Activated CD8-positive, alpha-beta memory T cell treated with anti-CD3 and anti-CD28 coated beads for 24 hours (primary cell): ENCODE measurements at places on chromosomes 7 and 10.

GRCh38 chr10:61024151-61024855 lies 80.3 kb upstream of the RHOBTB1 start:
- no peak for DNase-seq

DNA sequence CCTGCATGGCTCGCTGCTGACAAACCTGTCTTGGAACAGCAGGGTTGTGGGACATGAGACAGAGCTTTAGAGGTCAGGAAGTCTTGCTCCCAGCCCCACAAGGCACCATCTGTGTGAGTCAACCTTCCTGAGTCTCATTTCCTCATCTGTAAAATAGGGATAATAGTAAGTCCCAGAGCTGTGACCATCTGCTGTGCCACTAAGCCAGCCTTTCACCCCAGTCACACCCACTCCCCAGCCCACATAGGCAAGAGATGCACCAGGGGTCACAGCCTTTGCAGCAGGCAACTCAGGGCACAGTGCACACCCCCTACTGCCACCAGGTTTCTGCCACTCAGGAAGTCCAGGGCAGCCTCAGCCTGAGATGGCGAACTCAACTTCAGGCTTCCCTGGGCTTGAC lies 29.4 kb upstream of the CDH23 start:
- no peak for DNase-seq

GRCh38 chr10:126908225-126908624 lies 3.0 kb downstream of the DOCK1 start:
- no peak for DNase-seq

GRCh38 chr10:132858121-132859081 lies 72.5 kb upstream of the NKX6-2 start:
- no peak for DNase-seq

DNA sequence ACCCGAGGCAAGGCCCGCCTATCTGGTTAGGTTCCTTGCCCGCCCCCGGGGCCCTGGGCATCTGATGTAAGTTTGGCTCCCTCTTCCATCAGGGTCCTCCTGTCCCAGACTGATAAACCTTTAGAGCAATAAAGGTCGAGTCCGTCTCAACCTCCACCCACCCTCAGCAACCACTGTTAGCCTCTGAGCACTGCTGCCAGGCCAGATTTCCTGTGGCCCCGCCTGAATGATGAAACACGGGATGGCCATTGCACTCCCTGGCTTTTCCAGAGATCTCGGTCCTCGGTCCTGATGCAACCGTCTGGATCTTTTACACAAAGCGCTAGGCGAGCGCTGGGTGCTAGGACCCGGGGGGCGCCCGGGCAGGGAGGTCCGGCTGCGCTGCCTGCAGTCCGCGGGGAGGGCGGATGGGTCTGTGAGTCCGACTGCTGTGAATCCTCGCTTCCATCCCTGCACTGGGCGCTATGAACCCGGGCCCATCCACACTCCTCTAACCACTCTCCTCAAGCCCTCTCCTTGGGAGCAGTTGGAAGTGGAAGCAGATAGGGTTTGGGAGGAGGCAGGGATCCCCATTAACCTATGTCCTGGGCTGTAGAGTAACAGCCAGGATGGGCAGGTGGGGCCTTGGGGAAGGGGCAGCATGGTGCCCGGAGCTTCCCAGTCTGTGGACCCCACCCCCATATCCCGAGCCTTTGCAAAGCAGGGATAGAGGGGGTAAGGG lies 875 bp upstream of the DDIT4 start:
- DNase-seq = peak; percentile 82

DNA sequence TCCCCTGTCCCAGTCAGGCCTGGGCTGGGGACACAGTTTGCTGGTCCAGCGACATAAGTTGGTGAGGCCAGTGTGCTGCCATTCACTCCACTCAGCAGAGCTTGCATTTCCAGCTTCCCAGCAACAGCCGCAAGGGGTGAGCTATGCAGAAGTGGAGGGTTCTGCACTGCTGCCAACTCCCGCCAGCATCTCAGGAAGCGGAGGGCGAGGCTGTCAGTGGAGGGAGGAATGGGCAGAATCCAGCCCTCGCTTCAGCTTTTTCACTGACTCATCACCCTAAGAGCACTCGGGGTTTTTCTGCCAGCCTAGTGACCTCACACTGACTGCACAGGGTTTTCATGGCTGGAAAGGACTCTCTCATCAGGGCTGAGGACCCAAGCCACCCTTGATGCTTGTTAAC lies 625.1 kb upstream of the MKI67 start:
- DNase-seq = no peak

DNA sequence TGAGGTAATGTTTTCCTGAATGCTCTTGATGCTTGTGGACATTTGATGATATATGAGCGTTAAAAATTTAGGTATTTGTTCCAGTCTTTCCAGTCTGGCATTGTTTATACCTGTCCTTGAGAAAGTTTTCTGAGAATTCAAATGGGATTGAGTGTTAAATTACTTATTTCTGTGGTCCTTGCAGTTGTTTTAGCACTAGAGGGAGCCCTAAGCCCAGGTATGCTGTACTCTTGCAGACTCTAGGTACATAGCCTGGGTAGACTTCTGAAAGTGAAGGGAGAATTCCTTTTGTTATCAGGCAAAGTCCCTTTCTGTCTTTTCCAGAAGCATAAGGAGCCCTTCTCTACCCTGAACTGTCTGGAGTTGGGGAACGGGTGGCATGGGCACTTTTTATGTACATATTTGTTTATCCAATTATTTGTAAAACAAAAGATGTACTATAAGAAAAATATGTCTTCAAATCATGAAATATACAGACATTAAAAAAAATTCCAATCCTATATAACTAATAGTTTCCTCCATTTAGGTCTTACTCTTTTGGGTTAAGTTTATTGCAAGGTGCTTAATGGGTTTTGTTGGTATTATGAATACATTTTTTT lies 262.1 kb downstream of the ATRNL1 start:
- no peak for DNase-seq

DNA sequence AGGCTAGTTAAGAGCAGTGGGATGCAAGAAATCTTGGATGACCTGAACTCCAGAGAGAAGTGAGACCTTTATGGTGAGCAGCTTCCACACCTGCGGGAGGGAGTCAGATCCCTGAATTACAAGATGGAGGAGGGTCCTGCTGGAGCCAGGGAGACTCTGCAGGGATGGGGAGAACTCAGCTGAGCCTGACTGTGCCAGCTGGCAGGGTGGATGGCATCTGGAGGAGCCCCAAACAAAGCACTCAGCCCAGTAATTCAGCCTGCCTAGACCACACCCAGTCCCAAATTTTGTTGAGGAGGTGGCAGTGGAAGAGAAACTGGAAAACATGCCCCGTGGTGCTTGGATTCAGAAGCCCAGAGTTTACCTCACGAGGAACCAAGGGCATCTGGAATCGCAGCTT lies 208.2 kb downstream of the WDR11 start:
- DNase-seq = no peak

DNA sequence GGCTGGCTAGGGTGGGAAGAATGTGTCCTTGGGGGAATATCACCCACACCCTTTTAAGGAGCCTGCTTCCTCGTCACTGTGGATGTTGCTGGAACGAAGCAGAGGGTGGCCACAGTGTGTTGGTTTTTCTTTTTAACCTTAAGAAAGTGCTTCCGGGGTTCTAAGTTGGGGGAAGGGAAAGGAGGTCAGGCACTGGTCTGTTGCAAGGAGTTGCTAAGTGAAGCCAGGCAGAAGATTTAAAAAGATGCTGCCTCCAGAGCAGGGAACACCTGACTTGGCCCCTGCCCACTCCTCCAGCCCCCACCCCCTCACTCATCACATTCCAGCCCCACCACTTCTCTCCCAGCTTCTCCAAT lies 213.1 kb downstream of the EMX2 start:
- no peak for DNase-seq

DNA sequence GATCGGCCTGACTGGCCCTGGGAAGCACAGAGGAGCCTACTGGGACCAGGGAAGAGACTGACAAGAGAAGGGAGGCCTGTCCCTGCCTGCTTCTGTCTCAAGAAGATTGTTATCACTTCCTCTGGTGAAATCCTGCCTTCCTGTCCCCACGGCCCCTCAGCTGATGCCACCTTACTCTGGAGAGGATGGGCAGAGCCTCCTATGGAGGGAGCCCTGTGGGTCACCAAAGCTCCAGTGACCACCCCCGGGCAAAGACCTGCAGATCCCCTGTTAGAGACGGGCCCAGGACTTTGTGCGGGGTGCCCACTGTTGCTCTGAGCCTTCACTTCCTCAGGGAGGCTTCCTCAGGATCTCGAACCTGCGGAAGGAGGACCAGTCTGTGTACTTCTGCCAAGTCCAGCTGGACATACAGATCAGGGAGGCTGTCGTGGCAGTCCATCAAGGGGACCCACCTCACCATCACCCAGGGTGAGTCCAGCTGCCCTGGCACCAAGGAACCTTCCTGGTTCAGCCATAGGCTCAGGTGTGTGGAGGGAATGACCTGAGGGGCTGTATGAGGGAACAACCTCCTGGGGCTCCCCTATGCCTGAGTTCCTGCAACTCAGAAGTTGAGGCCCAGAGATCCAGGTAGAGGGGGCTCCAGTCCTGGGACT lies 1.4 kb upstream of the PILRB start:
- DNase-seq = no peak

DNA sequence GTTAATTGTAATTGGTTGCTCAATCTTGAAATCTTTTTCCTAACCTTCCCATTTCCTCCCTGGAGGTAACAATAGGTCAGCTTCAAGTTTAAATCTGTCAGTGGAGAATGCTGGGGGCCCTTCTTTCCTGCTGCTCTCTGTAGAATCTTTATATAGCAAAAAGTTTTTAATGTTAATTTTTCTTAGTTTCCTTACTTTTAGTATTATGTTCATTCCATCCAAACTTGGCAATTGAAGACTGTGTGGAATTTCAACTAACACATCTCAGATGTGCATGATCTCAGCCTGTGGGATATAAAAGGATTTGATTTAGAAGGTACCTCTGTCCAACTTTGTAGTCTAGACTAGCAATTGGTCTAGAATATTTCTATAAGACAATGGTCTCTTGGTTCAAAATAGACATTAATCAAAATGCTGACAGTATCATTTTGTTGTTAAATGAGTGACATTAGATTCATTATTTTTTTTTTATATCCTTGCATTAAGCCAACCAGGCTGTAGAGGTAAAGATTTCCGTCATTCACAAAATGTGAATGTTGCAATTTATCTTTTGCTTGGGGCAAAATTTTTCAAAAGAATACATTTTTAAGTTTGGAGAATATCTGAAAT lies 100.4 kb upstream of the SEMA3A start:
- no peak for DNase-seq

GRCh38 chr10:35819736-35820135 lies 177.6 kb upstream of the FZD8 start:
- DNase-seq = no peak

DNA sequence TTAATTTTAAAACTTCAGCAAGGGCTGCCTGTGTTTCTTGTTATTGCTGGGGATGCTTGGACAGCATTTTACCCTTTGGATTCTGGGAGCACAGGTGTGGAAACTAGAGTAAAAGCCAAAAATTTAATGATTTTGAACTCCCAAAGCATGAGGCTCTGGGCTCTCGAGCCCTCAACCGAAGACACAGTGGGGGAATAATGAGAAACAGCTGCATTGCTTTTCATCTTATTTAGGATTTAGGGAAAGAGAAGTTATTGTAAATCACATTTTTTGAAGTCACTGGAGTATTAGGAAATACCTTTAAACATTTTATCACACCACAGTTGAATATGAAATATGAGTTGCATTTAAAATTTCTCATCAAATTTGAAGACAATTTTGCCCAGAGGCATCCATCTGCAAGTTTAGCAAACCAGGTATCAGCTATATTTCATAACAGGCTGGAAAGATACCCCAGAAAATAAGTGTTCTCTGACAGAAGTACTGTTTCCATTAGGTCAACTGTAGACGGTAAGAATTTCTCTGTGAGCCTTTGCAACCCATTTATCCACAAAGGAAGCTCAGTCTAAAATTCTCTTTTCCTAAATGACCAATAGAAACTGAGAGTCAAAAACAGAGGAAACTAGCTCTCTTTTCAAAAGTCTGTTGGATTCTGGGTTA lies 290.6 kb upstream of the PHYHIPL start:
- DNase-seq = no peak

DNA sequence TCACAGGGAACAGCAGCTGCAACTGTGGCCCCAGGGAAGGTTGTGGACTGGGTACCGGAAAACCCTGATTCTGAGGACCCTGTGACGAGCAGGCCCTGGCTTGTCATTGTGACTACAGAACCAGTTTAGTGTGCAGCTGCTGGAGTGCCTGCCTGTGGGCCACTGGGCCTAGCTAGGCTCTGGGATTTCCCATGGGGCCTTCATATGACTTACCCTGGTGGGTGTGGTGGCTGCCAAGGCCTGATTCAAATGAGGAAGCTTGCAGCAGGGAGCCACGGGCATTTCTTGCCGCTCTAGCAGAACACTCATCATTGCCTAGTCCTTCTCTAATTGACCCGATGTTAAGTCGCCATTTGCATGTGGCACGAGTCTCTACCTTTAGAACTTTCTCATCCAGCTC lies 14.7 kb upstream of the CAMK2G start:
- DNase-seq = no peak

DNA sequence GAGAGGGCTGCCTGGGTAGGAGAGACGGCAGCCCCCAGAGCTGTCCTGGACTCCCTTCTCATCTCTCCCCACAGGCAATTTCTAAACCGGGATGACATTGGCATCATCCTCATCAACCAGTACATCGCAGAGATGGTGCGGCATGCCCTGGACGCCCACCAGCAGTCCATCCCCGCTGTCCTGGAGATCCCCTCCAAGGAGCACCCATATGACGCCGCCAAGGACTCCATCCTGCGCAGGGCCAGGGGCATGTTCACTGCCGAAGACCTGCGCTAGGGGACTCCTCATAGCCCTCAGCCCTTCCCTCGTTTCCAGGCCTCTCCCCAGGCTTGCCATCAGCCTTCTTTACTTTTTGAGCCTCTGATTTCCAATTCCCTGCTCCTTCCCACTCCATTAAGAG lies 2.6 kb downstream of the ATP6V1F start:
- DNase-seq = no peak

DNA sequence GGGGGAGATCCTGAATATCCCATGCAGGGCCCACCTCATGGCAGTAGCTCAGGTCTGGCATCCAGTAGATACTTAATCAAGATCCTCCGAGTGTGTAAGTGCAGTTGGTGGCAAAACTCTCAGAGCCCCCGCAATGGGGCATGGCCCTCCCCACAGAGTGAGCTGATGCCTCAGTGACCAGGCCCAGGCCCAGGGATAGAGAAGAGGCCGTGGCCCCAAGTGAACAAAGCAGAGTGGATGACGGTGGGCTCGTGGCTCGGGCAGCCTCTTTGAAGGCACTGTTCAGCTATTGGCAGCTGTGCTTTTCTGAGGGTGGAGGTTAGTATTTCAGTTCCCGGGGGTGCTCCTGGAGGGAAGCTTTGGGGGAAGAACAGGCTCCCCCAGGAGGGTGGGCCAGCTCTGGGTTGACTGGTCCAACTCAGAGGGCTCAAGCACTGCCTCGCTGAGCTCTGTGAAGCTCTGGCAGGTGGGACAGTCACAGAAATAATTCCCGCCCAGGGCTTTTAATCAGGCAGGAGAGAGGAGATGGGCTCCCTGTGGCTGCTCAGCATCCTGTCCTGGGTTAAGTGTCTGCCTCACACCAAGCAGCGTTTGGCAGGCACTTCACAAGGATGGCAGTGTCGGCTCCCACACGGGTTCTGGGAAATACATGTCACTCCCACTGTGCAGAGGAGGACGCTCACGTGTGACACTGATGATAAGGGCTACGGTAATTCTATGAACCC lies 583.6 kb downstream of the TCERG1L start:
- no peak for DNase-seq
